ENCODE measurements at places on chromosomes 2 and 18. TPM values are rescaled to one million over a fixed set of nuclear protein-coding genes. Genes with fewer than 3 reads are reported as not detected.

GRCh38 chr18:29309366-29309765 is 1132.4 kb upstream of the CDH2 start:
- DNase-seq: no peak

MDH1B gene
- total RNA-seq: 1.4 TPM

GALNT13 gene
- 2.5 TPM for total RNA-seq

OSR1 gene
- 90.7 TPM for total RNA-seq

POTEI gene
- not detected for total RNA-seq

CFAP210 gene
- not detected for total RNA-seq

GRCh38 chr2:100059638-100060037 is 82.8 kb downstream of the AFF3 start:
- no peak for DNase-seq

SEMA4F gene
- total RNA-seq: 9.5 TPM

DPP10 gene
- not detected for total RNA-seq

- no peak for DNase-seq
These were observed 109.2 kb downstream of the COPS8 start for GRCh38 chr2:237194906-237195305.

HEATR5B gene
- 35.6 TPM for total RNA-seq

POMC gene
- 5.7 TPM for total RNA-seq

GRCh38 chr18:1357724-1358123 is 453.1 kb downstream of the ADCYAP1 start:
- no peak for DNase-seq

DNA sequence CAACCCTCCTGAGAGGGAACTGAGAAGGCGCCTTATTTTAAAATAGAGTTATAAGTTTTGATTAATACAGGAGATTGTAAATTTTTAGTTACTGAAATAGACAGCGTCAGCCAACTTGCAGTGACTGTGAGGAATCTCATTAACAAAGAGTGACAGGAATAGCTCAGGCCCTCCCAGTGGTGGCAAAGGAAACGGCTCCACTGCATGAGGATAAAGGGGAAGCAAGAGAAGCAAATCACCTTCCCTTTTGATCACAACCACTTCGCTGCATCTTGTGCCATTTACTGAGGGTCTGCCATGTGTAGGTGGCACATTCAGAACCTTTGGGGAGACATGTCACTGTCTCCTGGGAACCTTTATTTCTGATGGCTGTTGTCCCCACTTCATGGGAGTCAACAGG is 612.4 kb upstream of the RAB6C start:
- DNase-seq: no peak

GRCh38 chr2:39642051-39642718 is 23.5 kb upstream of the TMEM178A start:
- DNase-seq: no peak

DNA sequence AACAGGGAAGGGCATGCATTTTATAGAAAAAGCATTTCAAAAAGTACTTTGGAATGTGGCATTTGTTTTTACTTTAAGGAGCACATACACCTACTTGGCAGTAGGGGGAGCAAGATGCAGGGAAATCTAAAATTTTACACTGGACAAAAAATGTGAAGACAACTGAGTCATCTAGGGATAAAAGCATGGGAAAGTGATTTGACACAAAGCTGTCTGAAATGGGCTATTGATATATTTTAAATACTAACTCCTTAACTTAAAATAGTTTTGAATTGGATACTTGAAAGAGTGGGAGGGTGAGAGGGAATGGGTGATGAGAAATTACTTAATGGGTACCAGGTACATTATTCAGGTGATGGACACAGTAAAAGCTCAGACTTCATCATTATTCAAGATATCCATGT is 15.8 kb downstream of the TMEM200C start:
- no peak for DNase-seq

DNA sequence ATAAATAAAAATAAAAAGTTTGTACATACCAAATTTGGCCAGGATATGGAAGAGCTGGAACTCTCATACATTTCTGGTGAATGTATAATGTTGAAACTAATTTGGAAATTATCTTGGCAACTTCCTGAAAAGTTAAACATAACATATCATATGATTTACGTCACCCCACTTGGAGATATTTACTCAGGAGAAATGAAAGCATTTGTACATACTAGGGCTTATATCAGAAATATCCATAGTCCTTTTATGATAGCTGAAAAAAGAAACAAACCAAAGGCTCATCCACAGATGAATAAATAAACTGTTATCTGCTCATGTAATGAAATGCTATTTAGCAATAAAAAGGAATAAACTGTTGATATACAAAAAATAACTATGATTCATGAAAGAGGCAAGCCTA is 318.2 kb upstream of the NRXN1 start:
- DNase-seq: no peak

GRCh38 chr2:105795575-105795934 is 50.8 kb downstream of the NCK2 start:
- no peak for DNase-seq

GRCh38 chr2:219959471-219959870 is 332.0 kb downstream of the SLC4A3 start:
- no peak for DNase-seq

Data from thoracic aorta (tissue), 2 donors.